ENCODE measurements at places on chromosomes 4 and X. TPM values are rescaled to one million over a fixed set of nuclear protein-coding genes. Genes with fewer than 3 reads are reported as not detected.
A peak's percentile ranks its signal among the peaks of the same experiment; 100 is the strongest.

PQBP1 gene
- total RNA-seq, result 63.9 TPM

ENPEP gene
- total RNA-seq, result 0.53 TPM

PPEF1 gene
- total RNA-seq, result not detected

PNMA6A gene
- total RNA-seq, result 0.10 TPM

CXCL6 gene
- total RNA-seq, result not detected

- H3K4me1 ChIP-seq, result no peaks in the 10 kb centered on the region
- H3K27ac ChIP-seq, result no peak overlapping the region
- no peak for DNase-seq
- H3K36me3 ChIP-seq, result peaks cover 24% of the 10 kb centered on the region
These were observed 69.8 kb downstream of the PAPSS1 start for GRCh38 chr4:107650251-107650650.

DNA sequence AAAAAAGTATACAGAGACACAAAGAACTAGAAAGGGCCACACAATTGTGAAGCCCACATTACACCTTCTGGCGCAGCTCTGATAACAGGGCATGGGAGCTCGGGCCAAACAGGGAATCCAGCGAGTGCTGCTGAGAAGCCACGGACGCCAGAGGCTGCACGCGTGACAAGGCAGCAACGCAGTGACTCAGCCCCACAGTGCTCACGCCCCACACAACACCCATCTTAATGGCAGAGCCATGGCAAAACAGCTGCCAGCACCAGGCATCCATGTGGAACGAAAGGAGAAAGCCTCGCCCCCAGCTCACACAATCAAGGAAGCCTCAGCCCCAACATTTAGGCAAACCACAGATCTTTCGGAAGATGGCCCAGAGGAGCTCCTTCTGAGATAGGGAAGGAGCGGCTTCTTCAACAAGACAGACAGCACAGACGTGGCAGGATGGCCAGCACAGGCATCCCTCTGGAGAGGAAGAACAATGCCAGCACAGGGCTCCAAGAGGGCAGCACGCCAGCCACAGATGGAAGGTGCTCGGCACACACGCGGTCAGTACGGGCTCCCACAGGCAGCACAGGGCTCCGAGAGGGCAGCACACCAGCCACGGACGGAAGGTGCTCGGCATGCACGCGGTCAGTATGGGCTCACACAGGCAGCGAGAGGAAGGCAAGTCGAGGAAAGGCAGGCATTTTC is 33.1 kb downstream of the GAK start:
- no peak overlapping the region for H3K4me3 ChIP-seq
- no peaks in the 10 kb centered on the region for H3K4me1 ChIP-seq
- no peak overlapping the region for H3K27ac ChIP-seq
- H3K27me3 ChIP-seq, result no peaks in the 10 kb centered on the region
- peaks cover 33% of the 10 kb centered on the region for H3K36me3 ChIP-seq

DNA sequence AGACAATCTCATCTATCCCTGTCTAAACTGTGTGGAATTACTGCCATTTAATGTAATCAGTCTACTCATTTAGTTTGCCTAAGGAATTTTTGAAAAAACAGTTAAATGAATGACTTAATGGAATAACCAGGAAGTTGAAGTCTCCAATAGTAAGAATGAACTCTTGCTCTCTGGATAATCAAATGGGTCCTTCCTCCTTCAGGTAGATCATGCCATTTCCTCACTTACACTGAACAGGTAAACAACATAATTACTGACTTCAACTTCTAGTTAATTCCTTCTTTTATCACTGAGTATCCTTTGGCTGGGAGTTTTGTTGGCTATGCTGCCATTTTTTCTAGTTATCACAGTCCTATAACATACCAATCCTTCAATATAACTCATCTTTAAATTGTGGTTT is 56.0 kb downstream of the ELOVL6 start:
- no peaks in the 10 kb centered on the region for H3K27me3 ChIP-seq
- no peak for DNase-seq
- peaks cover 6% of the 10 kb centered on the region for H3K4me1 ChIP-seq
- H3K27ac ChIP-seq, result no peak overlapping the region
- H3K4me3 ChIP-seq, result no peak overlapping the region

DNA sequence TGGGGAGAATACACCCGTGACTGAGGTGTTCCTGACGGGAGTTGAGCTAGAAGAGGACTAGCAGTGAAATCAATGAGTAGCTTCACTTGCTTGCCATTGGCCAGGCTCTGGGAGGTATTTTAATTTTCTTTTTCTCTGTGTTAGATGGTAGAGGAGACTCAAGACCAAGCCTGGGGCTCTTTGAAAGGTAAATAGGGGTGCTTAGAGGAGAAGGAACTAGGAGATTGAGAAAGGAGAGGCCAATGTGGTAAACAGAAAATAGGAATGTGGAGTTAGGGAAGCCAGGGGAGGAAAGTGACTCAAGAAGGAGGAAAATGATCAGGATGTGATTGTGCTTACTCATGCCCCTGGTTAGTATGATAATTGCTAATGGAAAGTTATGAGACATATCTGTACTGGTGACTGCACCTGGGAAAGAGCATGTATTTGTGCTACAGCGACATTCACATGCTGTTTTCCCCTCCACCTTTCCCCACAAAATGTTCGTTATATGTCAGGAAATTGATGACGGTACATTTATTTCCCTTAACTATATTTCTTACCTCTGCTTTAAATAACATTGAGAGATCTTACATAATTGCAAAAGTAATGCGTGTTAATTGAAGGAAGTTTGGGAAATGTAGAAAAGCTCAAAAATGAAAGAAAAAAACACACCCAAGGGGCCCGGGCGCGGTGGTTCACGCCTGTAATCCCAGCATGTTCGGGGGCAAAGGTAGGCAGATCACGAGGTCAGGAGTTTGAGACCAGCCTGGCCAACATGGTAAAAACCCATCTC is 16.9 kb upstream of the LRBA start:
- no peaks in the 10 kb centered on the region for H3K36me3 ChIP-seq
- peak overlapping the region; percentile 66 for H3K27ac ChIP-seq
- peaks cover 14% of the 10 kb centered on the region for H3K4me1 ChIP-seq
- no peaks in the 10 kb centered on the region for H3K27me3 ChIP-seq

Data from activated CD8-positive, alpha-beta T cell treated with anti-CD3 and anti-CD28 coated beads, Interleukin-2, amount 10 ng/mL, durations not matched to agents 7 days and 5 days (primary cell).